ENCODE measurements at places on chromosomes 6 and 20.

- DNase-seq = no peak
These were observed 1.4 kb upstream of the HIVEP1 start for GRCh38 chr6:12010635-12011275.

GRCh38 chr20:2729791-2730190 lies 37.2 kb downstream of the EBF4 start:
- DNase-seq = no peak

DNA sequence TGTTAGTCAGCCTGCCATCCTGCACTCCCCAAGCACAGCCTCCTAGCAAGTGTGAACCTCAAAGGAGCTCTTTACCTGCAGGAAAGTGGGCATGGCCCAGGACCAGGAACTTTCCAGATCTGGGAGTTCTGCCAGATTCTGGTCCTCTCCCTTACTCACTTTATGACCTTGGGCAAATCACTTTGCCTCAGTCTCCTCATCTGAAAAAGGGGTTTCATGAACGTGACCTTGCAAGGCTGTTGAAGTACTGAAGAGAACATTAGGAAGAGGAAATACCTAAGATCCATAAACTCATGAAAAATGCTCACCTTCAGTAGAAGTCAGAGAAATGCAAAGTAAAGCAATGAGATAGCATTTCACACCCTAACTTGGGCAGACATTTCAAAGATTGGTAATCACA lies 26.8 kb upstream of the DSN1 start:
- no peak for DNase-seq

- DNase-seq = no peak
These were observed 151.5 kb upstream of the SALL4 start for GRCh38 chr20:51953731-51954340.

- no peak for DNase-seq
These were observed 87.3 kb downstream of the KCNB1 start for GRCh38 chr20:49395183-49395582.

GRCh38 chr6:1906609-1907008 lies 296.9 kb downstream of the FOXC1 start:
- no peak for DNase-seq

DNA sequence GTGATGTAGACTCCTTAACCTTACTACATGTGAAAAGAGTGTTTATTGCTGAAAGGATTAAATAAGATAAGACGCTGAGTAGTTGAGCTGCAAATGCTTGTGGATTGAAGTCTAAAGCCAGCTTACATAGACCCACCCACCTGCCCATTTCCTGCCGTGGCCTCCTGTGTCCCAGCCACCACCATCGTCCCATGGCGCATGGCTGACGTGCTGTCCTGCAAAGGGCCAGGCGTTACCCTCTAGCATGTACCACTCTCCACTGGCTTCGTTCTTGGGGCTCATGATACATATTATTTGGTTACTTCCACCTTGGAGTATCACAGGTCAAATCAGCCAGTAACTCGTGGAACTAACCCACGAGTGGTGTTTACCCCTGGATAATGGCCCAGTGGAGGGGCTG lies 181.8 kb downstream of the CDH4 start:
- DNase-seq = no peak

DNA sequence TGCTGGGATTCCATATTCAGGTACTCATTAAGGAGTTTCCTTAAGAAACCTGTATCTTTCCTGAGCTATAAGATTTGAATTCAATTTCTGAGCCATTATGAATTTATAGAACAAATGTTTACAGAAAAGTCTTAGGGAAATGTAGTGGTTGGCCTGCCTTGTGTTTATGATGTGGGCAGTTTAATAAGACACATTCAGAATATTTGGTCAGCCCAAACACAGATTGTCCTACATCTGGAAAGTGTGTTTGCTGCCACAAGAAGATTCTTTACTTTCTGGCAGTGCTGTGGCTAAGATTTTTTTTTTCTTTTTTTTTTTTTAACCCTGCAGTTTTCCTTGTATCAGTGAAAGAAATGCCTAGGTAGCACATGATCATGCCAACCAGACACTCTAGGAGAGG lies 15.2 kb downstream of the TBX18 start:
- DNase-seq = no peak

DNA sequence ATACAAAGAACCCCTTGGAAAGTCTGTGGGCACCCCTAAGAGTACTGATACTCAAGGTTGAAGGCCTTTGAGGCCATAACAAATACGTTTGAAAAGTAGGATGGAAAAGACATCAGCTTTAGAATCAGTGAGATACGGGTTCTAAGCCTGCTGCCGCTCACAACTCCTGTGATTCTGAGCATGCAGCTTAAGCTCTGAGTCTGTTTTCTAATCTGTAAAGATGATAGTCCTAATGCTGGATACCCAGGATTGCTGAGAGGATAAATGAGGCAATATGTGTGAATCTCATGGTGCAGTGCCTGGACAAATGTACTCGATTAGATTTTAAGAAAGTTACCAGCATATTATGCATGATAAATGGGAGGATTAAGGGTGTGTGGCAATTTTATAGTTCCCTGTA lies 321.0 kb upstream of the HSF2 start:
- DNase-seq = no peak

DNA sequence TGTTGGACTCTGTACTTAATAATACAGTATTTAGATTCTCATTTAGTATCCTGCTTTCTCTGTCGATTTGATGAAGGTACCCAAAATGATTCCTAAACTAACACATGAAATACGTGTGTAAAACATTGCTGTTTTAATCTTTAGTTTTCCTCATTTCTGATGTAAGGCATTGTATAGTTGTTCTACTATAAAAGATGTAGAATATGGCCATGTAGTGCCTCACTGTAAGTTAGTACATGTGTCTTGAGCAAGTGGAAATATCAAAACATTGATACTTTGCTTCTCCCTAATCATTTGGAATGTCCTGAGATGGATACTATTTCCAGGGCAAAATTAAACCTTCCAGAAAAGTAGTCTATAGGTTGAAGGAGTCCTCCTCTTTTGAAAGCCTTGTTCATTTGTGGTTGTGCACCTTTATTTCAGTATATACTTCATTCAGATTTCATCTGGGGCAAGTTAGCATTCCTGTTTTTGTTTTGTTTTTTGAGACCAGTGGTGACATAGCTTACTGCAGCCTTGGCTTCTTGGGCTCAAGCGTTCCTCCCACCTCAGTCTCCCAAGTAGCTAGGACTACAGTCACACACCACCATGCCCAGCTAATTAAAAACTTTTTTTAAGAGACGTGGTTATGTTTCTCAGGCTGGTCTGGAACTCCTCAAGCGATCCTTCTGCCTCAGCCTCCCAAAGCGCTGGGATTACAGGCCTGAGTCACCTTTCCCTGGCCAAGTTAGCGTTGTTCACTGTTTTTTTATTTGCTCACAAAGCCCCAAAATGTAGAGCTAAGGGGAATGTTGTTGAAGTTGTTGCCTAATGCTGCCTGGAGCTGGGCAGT lies 11.6 kb downstream of the SRSF3 start:
- no peak for DNase-seq

- DNase-seq = no peak
These were observed 121.3 kb upstream of the PTPRK start for GRCh38 chr6:128641703-128642102.

- no peak for DNase-seq
These were observed 37.6 kb downstream of the RRBP1 start for GRCh38 chr20:17644451-17644850.

DNA sequence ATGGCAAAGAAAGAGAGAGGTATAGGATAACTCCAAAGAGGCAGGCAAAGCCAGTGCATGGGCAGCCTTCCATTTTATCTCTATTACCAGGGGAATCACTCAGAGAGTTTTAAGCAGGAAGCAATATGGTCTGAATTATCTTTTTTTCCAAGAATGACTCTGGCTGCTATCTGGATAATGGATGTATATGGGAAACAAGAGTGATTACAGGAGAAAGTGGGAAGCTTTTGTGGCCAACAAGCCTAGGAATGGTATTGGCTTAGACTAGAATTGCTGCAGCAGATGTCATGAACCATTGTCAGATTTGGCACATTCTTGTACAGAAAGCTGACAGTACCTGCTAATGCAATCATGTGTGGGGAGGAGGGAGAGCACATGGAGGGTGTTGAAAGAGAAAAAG lies 73.0 kb upstream of the BTBD3 start:
- no peak for DNase-seq

DNA sequence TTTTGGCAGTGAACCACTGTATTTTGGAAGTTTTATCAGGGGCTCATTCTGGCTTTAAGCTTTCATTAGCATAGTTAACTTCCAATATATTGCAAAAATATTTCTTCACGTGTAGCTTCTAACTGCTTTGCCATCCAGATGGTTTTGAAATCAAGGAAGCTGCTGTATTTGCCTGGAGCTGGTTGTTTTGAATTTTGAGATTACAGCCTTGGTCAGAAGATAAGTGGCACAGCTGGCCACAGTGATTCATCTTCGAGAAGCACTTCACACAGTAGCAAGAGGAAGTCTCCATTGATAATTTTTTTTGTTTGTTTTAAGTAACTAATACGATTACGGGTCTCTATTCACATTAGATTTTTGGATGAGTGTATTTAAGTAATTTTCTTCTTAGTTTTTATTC lies 3.8 kb downstream of the APCDD1L start:
- DNase-seq = peak; percentile 80

DNA sequence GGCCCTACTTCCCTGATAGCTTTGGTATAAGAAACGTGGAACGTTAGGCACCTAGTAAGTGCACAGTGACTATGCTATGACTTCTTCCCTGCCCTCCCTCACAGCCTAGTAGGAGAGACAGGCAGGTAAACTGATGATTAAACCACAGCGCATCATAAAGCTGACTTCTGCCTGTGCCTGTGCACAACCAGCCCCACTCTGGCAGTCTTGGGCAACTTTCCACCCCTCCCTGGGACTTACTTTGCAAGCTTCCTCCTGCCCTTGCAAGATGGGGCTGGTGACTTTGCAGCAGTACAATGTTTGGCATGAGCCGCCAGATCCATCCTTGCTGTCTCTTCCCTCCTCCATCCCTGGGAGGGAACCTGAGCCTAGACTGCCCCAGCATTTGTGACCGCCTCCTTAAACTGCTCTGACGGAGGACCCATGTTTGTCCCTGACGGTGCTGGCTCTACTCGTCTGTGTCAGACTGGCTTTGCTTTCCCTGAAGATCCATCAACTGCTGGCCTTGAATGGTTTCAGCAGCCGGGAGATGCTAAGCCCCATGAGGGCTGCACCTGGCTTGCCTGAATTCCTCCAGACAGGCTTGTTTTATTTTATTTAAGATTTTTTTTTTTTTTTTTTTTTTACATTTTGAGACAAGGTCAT lies 36.1 kb downstream of the EFCAB8 start:
- DNase-seq = no peak

GRCh38 chr20:3719046-3719445 lies 6.6 kb upstream of the SIGLEC1 start:
- DNase-seq = no peak

DNA sequence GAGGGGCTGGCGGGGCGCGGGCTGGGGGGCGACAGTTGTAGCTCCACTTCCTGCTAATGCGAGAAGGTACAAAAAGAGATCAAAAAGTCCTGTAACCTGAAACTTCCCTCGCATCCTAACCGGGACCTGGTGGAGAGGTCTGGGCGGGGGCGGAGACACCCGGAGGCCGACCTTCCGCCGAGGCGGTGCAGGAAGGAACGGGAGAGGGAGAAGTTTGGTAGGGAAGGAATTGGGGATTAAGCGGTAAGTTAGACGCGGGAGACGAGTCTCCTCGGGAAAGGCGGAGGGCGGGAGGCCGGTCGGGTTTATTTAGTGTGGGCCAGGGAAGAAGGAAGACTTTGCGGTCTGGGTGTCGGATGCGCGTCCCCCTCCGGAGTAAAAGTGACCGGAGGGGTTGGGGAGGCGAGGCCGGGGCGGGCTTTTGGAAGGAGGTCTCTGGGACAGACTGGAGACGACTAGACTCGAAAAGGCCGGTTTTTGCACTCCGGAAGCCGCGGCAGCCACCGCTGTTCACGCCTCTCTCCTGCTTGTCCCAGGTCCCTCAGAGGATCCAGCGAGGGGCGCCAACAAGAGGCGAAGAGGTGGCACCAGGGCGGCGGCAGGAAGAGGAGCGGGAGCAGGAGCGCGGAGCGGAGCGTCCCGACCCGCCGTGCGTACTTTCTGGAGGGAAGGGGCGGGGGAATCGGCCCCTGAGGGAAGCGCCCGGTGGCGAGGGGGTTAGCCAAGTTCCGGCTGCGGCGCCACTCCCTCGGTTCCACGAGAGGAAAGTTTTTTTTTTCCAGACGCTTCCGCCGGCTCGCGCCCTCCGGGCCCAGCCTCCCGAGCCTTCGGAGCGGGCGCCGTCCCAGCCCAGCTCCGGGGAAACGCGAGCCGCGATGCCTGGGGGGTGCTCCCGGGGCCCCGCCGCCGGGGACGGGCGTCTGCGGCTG lies 734 bp downstream of the TPBG start:
- DNase-seq = peak; percentile 41

DNA sequence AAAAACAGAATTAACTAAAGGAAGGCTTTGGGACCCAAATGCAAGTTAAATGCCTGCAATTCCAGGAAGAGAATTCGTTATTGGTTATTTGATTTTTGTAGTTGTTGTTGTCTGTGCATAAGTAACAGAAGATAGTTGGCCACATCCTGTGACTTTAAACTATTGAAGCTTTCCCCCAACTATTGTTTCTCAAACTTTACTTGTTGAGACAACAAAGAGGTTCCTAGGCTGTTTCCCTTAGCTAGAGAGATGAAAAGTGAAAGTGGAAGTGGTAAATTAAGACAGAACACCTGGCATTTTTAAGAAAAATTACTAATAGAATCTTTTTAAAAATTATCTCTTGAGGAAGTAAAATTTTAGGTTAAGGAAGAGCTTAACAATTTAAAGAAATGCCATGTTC lies 525.2 kb downstream of the PKHD1 start:
- DNase-seq = no peak

- DNase-seq = no peak
These were observed 920.4 kb upstream of the GJE1 start for GRCh38 chr6:141212296-141212695.

DNA sequence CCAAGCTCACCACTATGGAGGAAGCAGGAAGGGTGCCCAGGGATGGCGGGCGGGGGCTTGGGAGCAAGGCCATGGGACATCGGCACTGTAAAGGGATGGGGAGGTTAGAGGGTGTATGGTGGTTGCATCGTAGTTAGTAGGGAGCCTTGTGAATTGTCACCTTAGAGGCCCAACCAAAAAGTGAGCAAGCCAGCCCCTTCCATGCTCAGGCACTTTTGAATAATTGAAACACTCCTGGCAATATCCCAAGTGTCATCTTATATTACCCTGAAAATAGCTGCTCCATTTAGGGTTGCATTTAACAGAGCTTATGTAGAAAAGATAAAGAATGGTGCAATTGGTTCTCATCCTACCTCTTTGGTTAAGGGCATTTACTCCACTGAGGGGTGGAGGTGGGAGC lies 169.2 kb downstream of the SAMD5 start:
- no peak for DNase-seq
